ENCODE measurements at places on chromosomes 16 and 17.

- no peak for DNase-seq
These were observed 3.8 kb downstream of the ARHGDIA start for GRCh38 chr17:81867170-81867990.

- DNase-seq, result no peak
These were observed 24.9 kb downstream of the RARA start for GRCh38 chr17:40333781-40334448.

DNA sequence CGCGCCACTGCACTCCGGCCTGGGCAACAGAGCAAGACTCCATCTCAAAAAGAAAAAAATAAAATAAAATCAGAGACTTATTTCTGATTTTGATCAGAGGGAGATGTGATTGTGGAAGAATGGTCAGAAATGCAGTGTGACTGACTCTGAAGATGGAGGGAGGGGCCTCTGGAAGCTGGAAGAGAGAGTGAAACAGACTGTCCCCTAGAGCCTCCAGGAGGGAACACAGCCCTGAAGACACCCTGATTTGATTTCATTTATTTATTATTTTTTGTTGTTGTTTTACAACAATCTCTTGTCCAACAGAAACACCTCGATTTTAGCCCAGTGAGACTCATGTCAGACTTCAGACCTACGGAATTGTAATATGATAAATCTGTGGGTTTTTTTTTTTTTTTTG lies 26.1 kb downstream of the BCL7C start:
- no peak for DNase-seq

- DNase-seq, result no peak
These were observed 99.5 kb downstream of the FTO start for GRCh38 chr16:53803451-53803850.

DNA sequence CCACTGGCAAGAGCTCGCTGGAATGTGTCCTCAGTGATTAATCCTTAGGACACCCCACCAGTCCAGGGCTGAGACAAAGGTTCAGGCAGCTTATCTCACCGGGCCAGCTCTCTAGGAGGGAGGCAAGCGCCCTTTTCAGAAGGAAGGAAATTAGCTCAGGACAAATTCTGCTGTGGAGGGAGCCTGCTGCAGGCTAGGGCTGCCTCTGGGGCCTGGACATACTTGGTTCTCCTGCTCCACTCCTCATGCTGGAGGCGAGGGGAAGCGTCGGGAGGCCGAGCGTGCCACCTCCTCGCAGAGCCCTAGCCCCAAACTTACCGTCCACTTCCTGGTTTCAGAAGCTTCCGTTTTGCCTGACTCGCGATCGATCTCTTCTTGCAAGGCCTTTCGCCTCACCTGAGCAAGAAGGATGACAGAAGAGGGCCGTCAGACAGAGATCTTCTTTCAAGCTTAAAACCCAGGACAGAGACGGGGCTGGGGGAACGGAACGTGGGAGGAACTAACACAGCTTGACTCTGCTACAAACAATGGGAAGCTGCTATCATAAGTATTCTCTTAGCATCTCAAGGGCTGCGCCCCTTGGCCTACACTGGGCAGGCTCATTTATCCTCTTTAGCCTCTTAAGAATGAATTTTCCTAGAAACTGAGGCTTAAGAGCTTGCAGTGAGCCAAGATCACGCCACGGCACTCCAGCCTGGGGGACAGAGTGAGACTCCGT lies 7.7 kb downstream of the KNOP1 start:
- DNase-seq, result no peak

GRCh38 chr16:85041219-85042166 lies 13.9 kb downstream of the KIAA0513 start:
- no peak for DNase-seq

GRCh38 chr17:17377071-17377967 lies 74.1 kb downstream of the NT5M start:
- no peak for DNase-seq

DNA sequence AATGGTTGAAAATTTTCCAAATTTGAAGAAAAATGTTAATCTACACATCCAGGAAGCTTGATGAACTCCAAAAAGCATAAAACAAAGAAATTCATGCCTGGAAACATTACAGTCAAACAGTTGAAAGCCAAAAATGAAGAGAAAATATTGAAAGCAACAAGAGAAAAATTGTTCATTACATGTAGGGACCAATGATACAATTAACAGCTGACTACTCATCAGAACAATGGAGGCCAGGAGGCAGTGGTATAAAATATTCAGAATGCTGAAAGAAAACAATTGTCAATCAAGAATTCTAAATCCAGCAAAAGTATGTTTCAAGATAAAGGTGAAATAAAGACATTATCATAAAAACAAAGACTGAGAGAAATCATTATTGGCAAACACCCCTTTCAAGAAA lies 21.6 kb downstream of the RCVRN start:
- DNase-seq, result no peak

- no peak for DNase-seq
These were observed 40.5 kb downstream of the LCMT1 start for GRCh38 chr16:25151996-25152395.

- peak; percentile 54 for DNase-seq
These were observed 67.9 kb downstream of the ZZEF1 start for GRCh38 chr17:4074831-4075495.

DNA sequence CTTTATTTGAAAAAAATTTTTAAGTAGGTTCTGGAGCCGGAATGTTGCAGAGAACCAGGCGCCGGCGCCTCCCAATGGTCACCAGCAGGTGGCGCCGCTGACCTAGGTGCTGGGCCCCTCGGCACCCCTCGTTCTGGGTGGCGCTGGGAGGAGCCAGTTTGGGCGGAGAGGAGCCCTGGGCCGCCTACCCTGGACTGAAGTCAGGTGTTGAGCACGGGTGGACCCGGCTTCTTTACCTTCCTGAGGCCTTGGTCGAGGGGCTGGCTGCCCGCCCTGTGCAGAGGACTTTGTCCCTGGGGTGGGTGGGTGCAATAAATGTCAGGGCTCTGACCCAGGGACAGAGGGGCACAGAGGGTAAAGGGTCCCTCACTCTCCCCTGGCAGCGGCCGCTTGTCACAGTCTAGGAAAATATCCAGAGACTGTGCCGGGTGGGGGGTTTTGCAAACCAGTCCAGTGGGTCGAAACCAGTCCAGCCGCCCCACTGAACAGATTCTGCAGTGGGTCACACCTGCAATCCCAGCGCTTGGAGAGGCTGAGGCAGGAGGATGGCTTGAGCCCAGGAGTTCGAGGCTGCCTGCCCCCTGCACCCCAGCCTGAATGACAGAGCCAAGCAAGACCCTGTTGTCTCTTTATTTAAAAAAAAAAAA lies 30.1 kb upstream of the TNFRSF13B start:
- peak; percentile 56 for DNase-seq

GRCh38 chr17:49290690-49291359 lies 60.2 kb upstream of the PHOSPHO1 start:
- no peak for DNase-seq

- DNase-seq, result no peak
These were observed 508 bp upstream of the TMC8 start for GRCh38 chr17:78130090-78130436.

DNA sequence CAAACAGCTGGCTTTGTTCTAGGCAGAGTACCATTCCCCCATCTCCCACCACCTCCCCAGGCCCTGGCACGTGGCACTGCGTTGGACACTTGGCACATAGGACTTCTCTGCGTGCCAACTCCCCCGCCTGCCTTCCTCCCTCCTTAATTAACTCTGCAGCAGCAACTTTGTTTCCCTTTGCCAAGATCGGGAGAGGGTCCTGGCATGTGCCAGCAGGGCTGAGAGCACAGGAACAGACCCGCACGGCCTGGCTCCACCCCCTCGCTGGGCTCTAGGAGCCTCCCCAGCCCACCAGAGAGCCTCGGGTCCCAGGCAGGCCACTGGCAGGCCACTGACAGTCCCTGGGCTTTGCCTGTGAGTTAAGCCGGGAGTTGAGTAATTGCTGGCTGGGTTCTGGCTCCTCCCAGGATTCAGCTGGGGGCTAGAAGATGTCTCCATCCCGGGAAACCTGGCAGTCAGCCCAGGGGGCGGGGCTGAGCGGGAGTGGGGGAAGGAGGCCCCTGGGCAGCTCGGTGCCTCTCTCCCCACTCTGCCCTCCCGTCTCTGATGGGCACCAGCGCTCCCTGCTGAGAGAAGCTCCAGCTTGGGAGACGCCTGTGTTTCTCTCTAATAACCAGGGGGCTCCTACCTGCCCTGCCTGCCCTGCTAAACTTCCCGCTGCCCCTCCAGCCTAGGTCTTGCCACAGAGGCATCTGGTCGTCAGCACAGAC lies 224.0 kb upstream of the TNRC6C start:
- DNase-seq, result no peak

DNA sequence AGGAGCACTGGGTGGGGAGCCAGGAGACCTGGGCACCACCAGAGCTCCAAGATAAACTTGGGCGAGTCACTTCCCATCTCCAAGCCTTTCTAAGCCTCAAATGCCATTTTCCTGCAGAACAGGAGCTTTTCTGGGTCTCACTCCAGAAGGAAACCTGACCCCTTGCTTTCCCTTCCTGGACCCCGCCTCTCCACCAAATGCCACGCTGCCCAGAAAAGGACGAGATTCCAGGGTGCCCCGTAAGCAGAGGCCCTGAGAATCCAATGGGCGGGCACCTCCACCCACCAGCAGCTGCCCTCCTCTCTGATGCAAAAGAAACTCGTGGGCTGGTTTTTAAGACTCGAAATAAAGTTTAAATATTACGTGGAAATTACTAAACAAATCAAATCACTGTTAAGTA lies 31.3 kb downstream of the ZNF423 start:
- DNase-seq, result no peak

- no peak for DNase-seq
These were observed 207.1 kb downstream of the ZFHX3 start for GRCh38 chr16:72840631-72841381.

GRCh38 chr17:34314279-34314678 lies 5.0 kb upstream of the CCL8 start:
- no peak for DNase-seq

DNA sequence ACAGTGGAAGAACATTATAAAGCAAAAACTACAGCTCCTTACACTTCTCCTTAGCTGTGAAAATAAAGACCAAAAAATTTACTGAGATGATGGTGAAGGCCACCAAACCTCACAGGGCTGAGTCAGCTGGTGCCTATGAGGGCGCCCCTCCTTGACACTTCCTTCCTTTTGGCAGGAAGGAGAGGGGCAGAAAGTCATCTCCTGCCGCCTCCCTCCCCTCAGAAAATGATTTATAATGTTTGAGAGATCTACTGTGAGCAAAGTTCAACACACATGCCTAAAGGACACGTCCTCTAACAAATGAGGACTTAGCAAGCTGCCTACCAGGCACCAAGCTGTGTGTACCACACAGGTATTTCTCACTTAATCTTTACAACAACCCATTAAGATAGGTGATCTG lies 245.7 kb downstream of the PRKCA start:
- DNase-seq, result peak; percentile 64

GRCh38 chr17:58059141-58059540 lies 24.1 kb upstream of the DYNLL2 start:
- no peak for DNase-seq

GRCh38 chr16:24046442-24046841 lies 209.7 kb upstream of the CACNG3 start:
- no peak for DNase-seq

- no peak for DNase-seq
These were observed 1.5 kb downstream of the PLA2G15 start for GRCh38 chr16:68246666-68247065.

DNA sequence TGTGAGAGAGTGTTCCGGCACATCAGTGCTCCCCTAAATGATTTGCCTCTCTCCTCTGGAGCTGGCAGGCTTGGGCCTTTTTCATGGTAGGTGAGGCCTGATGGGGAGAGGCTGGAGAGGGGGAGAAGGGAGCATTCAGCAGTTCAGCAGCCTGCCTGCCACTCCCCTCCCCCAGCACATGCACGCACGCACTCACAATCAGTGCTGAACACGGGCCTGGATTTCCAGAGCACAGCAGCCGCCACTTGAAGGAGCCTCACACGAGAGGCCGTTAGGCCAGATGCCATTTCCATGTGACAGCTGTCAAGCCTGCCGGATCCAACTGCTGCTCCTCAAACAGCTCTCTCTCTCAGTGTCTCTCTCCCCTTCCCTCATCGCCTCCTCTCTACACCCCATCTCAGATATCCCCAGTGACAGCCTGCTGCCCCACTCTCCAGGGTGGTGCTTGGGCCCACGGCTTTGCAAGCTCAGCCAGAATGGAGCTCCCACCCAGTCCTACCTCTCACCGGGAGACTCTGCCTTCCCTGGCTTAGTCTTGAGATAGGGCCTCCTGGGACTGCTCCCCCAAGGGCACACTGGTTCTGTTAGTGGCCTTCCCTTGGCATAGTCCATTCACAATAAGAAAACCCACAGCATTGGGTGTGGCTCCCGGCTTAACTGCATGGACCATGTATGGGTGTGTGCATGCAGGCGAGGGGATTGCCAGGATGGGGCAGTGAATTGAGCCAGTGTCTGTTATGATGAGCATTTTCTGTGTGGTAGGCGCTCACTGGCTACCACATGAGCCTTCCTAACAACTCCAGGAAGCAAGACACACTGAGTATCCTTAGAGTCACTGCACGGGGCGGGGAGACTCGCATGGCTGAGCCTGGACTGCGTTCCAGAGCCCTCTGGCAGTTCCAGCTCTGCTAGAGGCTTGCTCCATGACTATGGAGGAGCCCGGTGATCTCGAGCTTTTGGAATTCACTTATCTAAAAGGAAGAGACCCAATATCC lies 226.2 kb downstream of the CCDC182 start:
- no peak for DNase-seq

DNA sequence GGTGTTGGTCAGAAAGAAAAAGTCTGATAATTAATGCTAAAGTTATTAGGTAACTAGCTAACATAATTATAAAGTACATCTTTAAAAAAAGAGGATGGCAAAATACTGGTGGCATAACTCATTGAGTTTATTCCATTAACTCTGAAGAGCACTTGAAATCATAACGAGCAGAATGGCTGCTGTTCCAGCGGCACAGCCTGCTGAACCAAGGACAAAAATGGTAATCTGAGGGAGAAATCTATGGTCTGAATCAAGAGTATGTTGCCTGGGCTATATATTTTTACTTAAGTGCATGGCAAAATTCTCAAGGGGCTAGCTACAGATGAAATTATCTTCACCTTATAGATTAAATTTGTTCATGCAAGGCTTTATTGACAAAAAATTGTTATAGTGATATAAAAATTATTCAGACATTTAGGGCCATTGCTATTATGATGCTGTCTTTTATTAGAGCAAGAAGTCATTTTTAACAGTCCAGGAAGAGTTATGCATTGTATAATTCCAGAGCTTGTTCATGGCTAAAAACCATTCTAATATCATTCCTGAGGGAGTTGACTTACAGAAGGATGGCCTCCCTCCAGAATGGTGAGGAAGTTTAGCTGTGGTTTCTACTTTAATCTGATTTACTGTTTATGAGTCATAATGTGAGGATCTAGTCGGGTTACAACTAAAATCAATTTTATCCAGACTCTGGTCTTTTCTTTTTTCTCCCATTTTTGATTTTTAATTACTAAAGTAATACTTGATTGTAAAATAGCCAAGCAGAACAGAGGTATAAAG lies 41.4 kb upstream of the ANKFN1 start:
- no peak for DNase-seq

GRCh38 chr17:73553311-73553710 lies 90.9 kb downstream of the SDK2 start:
- DNase-seq, result no peak

DNA sequence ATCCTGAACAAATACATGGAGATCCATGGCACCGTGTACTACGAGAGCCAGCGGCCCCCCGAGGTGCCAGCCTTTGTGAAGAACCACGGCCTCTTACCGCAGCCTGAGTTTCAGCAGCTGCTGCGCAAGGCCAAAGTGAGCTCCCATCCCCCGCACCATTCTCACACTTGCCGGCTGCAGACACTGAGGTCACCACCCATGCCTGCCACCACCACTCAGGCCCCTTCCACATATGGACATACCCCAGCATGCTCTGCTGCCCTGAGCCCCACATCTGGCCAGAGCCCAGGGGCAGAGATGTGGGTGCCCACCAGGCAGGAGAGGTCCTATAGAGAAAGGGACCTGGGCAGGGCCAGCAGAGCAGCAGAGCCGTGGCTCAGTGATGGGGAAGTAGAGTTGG lies 69.8 kb downstream of the MGAT5B start:
- DNase-seq, result no peak
